GM12864 (cell line): ENCODE measurements at places on chromosomes 4 and X.

GRCh38 chrX:13381514-13381913 is 61.7 kb upstream of the ATXN3L start:
- DNase-seq, result no peak

- DNase-seq, result no peak
Measured at GRCh38 chr4:8038719-8039251, 99.1 kb upstream of the AFAP1 start.

DNA sequence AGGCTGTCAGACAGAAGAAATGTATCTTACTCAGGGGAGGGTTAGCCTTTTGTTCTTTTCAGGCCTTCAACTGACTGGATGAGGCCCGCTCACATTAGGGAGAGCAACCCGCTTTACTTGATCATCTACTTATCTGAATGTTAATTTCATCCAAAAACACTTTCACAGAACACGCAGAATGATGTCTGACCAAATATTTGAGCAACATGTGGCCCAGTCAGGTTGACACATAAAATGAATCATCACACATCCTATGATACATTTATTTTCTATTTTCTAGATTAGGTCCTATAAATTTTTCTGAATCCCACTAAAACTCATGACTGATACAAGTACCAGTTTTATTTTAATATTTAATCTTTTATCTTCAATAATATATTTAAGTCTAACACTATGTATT is 260.3 kb downstream of the IL15 start:
- no peak for DNase-seq

GRCh38 chr4:140095694-140096482 is 58.1 kb downstream of the MAML3 start:
- DNase-seq, result no peak

DNA sequence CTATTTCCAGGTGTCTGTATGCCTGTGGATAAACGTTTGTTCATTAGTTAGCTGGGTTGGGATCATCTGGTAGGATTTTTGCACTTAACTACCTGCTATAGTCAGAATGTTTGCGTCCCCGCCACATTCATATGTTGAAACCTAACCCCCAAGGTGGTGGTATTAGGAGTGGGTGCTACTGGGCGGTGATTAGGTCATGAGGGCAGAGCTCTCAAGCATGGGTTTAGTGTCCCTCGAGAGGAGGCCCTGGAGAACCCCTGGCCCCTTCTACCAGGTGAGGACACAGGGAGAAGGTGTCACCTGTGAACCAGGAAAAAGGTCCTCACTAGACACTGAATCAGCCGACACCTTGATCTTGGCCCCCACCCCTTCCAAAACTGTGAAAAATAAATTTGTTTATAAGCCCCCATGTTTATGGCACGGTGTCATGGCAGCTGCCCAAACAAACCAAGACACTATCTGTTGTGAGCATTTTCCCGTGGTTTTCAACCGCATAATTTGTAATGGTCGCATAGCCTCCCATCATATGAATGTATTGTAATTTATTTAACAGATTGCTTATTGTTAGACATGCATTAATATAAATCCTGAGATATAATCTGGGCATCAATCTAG is 92.7 kb upstream of the TRIM2 start:
- DNase-seq, result no peak

- peak; percentile 42 for DNase-seq
Measured at GRCh38 chr4:166165829-166166420, 292.9 kb downstream of the TLL1 start.

DNA sequence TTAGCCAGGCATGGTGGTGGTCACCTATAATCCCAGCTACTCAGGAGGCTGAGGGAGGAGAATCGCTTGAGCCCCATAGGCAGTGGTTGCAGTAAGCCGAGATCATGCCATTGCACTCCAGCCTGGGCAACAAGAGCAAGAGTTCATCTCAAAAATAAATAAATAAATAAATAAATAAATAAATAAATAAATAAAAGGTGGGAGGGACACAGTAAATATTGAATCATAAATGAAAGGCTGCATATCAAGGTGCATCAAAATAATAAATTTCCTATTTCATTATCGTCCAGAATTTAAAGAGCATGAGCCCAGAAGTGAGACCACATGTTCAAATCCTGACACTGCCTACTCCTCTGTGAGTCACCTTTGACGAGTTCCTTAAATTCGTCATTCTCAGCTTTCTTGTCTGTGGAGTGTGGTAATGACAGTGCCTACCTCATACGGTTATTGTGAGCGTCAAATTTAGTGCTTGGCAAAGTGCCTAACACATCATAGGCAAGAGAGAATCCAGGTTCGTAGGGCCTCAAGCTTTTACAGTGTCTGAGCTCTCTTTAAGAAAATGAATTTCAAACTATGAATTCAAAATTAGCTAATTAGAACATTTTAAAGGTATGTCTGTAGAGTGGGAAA is 49.9 kb downstream of the IL15 start:
- DNase-seq, result no peak

GRCh38 chr4:158202481-158202880 is 7.8 kb upstream of the TMEM144 start:
- no peak for DNase-seq

DNA sequence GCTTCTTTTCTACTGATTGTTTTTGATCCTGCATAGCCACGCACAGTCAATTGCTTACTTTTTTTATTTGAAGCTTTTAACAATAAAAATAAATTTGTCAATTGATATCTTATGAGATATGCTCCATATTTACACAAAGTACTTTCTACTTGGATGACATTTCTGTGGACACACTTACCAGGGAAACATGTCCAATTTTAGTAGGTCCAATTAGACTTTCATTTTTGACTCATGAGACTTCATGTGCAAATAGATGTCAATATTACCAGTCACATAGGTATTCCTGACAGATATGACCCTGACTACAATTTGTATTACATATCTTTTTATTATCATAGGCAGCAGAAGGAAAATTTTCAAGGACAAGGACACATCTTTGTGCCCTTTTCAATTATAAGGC is 219.9 kb upstream of the ANKRD50 start:
- DNase-seq, result no peak

GRCh38 chrX:149831473-149831872 is 49.5 kb upstream of the MAGEA8 start:
- no peak for DNase-seq

GRCh38 chrX:45992402-45993123 is 552.7 kb downstream of the ZNF674 start:
- no peak for DNase-seq

GRCh38 chr4:182257016-182257415 is 13.8 kb downstream of the TENM3 start:
- no peak for DNase-seq

DNA sequence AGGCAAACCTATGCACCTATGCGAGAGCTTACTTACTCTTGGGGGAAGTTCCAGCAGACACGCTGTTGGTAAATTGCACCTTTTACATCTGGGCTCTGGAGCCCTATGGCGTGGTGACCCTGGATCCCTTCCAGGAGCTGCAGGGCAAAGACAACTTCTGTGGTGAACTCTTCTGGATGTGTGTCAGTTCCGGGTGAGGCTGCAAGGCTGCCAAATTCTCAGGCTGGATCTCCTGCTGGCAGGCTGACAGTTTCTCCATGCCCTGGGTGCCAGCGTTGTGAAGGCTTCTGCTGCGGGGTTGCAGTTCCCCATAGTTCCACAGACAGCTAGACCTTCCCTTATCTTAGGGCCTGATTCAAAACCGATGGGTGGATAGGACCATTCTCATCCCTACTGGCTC is 37.9 kb downstream of the RAP2C start:
- no peak for DNase-seq

DNA sequence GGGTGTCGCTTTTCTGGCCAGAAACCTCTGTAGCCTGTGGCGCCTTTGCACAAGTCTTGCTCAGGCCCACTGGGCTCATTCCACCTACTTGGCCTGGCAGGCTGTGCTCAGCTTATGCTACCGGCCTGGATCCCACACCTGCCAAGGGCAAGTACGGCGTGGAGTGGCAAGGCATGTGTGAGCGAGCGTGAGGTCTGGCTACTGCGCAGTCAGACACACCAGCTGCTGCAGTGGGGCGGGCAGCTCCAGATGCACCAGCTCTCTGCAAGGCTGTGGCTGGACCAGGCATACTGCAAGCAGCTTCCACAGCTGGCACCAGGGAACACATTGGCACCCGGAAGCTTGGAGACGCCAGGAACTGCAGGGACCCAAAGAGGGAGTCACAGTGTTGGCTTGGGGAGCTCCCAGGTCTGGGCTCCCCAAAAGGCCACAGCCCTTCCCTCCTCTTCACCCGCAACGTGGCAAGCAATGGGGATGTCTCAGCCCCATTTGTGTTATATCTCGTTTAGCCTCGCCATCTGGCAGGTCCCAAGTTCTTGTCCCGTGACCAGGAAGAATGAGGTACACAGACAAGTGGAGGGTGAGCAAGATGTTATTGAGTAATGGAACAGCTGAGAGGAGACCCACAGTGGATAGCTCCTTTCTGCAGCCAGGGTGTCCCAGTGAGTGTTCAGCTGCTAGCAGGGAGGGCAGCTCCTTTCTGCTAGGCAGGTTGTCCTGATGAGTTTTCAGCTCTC is 3.8 kb upstream of the FBXW7 start:
- DNase-seq, result no peak

- DNase-seq, result no peak
Measured at GRCh38 chr4:22881411-22881810, 188.7 kb downstream of the GBA3 start.

GRCh38 chr4:89054627-89055026 is 2.4 kb downstream of the FAM13A start:
- no peak for DNase-seq

DNA sequence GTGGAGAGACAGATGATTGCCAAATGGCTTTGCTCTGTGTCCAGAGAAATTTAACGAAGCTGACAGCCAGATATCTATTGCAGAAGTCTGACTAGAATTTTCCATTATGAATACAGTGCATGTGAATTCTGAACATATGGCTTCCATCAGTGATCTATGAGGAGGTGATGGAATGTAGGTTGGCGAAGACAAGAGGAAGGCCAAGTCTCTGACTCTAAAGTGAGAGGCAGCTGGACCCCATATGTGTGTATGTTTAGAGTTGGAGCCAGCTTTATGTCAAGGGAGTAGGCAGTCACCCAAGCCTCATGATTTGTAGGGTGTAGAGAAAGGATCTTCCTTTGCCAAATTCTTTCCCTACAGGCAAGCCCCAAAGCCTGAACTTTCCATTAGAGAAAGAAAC is 76.2 kb upstream of the TEX13D start:
- no peak for DNase-seq

DNA sequence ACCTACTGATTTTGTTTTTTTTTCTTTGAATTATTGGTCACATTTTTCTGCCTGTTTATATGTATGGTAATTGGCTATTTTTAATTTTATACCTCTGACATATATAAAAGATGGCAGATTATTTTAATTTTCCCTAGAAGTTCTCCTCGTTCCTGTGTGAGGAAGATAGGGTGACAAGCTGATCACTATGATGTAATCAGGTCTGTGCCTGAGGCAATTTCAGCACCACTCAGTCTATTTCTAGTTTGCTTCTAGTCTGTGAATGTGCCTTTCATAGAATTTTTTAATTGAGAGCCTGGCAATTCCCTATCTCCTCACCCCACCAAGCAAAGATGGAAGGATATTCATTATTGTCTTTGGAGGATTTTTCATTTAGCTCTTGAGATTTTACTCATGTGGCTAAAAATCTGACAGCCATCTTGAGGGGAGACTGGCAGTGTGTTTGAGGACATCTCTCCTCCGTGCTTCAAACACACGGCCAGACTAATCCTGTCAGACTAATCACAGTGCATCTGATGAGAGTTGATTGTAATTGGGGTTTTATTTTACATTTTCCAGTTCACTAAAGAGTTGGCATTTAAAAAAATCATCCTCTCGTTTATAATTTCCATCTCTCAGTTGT is 500.3 kb downstream of the TRIML1 start:
- DNase-seq, result no peak

DNA sequence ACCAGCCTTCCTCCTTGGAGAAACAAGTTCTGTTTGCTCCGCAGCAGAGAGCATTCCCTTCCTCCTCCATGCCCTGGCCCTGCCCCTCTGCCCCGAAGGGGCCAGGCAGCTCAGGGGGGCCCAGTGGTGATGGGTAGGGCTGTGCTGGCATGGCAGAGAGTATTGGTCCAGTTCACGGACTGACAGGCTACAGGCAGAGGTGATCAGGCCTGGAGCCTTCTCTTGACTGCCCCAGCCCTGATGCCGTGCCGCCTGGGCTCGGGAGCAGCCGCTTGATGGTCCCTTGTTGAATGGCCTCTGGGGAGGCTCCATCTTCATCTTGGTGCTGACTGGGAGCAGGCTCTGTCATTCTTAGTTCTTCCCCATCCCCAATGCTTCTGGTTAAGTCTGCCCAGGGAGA is 9.6 kb downstream of the NLGN3 start:
- no peak for DNase-seq

DNA sequence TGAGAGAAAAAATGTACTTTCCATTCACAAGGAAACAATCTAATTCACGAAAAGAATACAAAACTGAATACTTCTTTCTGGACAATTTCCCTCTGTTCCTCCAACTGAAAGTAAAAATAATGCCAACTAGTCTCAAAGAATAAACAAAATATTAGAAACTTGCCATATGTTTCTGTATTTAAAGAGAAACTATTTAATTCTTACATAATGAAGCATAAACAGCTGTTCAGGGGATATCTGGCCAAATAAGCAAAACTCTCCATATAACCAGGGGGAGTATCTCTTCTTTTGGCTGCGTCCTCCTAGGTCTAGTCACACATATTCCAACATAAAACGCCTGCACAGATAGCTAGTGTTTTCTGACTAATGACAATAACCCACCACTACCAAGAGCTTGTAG is 805 bp downstream of the GATB start:
- no peak for DNase-seq

DNA sequence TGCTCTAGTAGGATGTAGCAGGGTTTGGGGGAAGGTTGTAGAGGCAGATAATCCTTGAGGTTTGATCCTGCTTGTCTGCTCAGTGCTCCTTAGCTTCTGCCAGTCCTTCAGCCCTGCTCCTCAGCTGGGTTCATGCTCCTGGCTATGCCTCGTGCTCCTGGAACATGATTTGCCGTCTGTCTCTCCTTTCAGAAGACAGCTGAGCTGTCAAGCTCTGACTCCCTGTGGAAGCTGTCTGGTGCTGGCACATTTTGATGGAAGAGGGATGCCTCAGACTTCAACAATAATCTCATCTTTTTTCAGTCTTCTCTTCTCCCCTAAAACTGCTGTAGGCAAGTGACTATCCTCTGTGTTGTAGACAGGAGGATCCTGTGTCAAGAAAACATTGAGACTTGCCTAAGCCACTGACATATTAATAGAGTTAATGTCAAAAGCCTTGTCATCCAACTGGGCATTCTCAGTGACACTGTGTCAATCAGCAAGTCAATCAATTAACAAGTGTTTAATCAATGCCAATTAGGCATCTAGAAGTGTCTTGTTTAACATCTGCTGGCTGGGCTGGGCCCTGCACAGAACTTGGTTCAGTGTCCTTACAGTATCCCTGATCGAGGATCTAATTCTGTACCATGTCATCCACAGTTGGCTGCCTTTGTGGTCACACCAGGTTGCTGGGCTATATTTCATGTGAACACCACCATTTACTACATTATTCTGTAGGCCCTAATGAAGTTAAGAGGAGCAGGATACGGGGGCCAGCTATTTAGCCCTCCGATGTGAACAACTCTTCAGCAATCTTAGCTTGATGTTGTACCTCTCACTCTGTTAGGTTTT is 96.7 kb downstream of the SYNPO2 start:
- no peak for DNase-seq

- DNase-seq, result no peak
Measured at GRCh38 chr4:16641971-16642370, 256.5 kb downstream of the LDB2 start.

- DNase-seq, result no peak
Measured at GRCh38 chr4:25950461-25951389, 36.7 kb downstream of the SMIM20 start.

- no peak for DNase-seq
Measured at GRCh38 chrX:11419102-11419501, 125.9 kb downstream of the AMELX start.

- DNase-seq, result no peak
Measured at GRCh38 chr4:57424232-57424897, 314.2 kb upstream of the IGFBP7 start.

- no peak for DNase-seq
Measured at GRCh38 chr4:5757091-5757490, 46.1 kb downstream of the EVC start.
